ENCODE measurements at places on chromosomes 2 and 18.

GRCh38 chr2:39796134-39796533, 17.1 kb upstream of the THUMPD2 start:
- DNase-seq, result no peak

DNA sequence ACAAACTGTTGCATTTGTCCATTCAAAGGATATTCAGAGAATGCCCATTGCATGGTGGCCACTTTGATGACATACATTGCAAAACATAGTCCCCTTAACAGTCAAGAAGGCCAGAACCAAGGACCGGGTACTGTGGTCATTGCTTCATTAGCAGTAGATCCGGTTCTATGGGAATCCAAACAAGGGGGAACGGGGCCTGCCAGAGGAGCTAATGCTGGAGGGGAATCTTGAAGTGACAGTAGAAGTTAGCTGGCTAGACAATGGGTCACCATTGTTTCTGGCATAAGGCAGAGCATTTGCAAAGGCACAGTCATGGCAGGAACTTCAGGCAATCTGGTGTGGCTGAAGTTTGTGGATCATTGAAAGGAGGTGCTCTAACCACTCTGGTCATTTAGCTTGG, 279.7 kb downstream of the SS18 start:
- no peak for DNase-seq

DNA sequence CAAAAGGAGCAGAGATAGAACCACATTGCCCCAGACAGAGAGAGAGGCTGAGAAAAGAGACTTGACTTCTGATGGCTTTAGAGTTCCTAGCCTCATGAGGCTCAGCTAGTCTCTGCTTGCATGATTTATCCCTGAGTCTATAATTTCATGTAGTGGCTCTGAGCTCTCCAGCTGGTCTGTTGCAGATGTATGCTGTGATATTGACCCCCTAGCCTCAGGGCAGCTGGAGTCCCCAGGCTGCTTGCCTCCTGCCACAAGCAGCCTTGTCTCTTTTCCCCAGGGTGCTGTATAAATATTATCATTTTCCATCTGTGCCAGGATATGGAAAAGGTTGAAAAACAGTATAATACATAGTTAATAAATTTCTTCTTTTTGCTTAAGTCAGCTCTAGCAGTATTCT, 467.6 kb upstream of the CWC22 start:
- no peak for DNase-seq

DNA sequence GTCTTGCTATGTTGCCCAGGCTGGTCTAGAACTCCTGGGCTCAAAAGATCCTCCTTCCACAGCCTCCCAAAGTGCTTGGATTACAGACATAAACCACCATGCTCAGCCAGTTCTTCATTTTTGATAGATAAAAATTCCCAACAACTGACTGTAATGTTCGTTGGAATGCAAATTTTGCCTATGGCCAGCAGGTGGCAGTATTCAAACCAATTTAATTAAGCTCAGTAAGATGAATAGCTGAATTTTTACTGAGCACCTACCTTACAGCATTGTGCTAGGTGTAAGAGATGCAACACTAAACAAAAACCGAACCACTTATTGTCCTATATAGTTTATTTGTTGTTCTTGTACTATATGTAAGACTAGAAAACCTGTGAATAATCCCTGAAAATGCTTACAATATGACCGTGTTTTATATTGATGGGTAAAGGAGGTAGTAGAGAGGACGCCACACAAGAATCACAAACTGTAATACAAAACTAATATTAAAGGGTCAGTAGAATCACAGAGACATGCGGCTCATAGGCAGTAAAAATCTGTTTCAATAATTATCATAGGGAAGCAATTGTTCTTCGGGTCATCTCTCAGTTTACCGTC, 8.2 kb upstream of the TMEM182 start:
- no peak for DNase-seq

- no peak for DNase-seq
Measured at GRCh38 chr2:8682719-8683667, 1.1 kb downstream of the ID2 start.

DNA sequence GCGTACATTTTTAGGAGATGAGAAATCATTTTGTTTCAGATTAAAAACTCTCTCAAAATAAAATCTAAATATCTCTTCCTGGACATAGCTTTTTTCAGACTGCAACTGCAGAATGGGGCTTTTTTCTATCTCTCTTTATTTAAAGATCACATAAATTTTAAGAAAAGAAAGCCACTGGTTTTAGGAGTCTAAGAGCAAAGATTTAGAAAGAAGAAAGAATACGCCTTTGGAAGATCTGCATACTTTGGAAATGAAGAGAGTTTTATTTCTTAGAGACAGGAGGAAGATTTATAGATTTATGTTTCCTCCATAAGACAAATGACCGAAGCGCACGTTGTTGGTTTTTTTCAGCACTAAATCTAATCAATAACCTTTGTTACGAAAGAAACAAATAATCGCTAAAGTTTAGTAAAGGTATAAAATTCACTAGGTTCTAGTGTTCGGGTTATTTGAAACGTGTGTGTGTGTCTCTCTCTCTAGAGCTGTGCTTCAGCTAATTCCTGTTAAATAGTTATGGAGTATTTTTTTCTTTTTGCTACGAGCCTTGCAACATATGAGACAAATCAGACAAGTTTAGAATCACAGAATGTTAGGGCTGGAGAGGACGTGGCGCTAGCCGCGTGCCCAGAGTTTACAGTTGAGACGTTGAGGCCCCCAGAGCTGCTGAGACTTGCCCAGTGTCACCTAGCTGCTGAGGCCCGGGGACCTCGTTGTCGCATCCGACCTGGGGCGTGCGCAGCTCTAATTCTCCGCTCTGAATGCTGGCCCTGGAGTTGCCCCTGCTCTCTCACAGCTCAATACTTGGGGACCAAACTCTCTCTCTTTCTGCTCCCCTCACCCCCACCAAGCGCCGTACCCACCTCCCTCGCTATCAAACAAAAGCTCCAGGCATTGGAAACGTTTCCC, 69.9 kb downstream of the CTAGE1 start:
- no peak for DNase-seq

DNA sequence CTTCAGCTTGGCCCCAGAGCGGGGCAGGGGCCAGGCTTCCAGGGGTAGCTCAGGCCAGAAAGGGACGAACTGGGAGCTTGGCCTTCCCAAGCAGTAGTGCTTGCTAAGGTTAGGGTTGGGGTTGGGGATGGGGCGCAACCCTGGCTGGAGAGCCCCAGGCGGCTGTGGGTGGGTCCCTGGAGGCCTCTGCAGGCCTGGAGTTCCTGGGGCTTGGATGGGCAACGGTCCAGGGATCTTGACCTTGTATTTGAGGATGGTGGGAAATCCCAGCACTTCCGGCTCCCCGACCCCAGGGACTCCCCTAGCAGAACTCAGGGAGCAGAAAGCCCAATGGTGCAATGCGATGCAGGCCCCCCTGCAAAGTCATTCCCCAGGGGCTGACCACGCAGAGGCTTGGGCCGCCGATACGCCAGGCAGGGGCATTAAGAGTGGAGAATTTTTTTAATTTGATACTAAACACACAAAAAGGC, 12.6 kb upstream of the MLPH start:
- no peak for DNase-seq

- DNase-seq, result no peak
Measured at GRCh38 chr2:152166633-152167032, 8.9 kb downstream of the STAM2 start.

DNA sequence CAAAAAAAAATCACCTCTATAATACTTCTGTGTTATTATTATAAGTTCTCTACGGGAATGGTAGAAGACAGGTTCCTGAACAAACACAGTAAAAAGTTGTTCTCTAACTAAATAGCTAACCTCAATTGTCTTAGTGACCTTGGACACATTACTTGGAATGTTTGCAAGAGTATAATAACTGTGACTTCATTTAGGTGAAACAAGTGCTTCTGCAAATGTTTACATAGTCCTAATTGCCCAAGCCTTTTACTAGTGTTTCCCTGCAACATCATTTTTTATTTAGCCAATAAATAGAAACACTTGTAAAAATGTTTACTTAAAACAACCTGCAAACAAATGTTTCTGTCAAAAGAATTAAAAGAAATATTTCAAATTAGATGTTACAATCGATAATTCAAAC, 9.9 kb downstream of the PLEKHM3 start:
- DNase-seq, result no peak

DNA sequence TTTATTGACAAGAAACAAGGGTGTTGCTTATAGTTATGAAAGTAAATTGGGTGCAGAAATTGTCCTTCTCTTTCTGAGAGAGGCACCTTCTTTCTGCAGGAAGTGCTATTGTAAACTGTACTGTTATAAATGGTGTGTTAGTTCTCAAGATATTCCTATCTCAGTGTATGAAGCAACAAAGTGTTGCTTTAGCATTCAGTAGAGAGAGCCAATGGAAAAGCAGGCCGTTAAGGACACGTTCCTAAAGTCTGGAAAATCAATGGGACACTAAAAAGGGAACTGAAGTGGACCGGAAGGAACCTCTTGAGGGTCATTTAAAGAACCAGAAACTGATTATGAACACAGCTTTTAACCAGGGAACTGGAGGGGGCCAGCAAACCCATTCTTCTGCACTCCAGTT, 510.0 kb upstream of the ZEB2 start:
- no peak for DNase-seq

GRCh38 chr18:13425357-13426091, 207.0 kb downstream of the LDLRAD4 start:
- no peak for DNase-seq

DNA sequence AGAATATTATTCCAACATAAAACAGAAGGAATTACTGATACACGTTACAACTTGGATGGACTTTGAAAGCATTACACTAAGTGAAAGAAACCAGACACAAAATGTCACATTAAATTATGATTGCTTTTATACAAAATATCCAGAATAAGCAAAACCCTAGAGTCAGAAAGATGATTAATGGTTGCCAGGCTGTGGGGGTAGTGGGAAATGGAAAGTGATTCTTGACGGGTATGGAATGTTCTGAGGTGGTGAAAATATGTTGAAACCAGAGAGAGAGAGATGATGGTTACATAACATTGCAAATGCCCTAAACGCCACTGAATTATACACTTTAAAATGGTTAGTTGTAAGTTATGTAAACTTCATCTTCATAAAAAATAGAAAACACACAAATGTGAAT, 1057.2 kb upstream of the TMEFF2 start:
- DNase-seq, result no peak
